ENCODE measurements at places on chromosomes 16 and 17. TPM values are rescaled to one million over a fixed set of nuclear protein-coding genes. Genes with fewer than 3 reads are reported as not detected.

The MYH2 gene
- total RNA-seq = not detected

The SALL1 gene
- total RNA-seq = 6.4 TPM

The KRTAP9-4 gene
- total RNA-seq = not detected

The NOD2 gene
- not detected for total RNA-seq

The MAF gene
- 7.9 TPM for total RNA-seq

The PITPNM3 gene
- 0.18 TPM for total RNA-seq

The SEPTIN1 gene
- not detected for total RNA-seq

The ABCC12 gene
- not detected for total RNA-seq

The MMP25 gene
- 0.87 TPM for total RNA-seq

The CACNG1 gene
- not detected for total RNA-seq

The NPIPA2 gene
- not detected for total RNA-seq

The FOXF1 gene
- total RNA-seq = 12.3 TPM

The RAPGEFL1 gene
- total RNA-seq = 0.23 TPM

DNA sequence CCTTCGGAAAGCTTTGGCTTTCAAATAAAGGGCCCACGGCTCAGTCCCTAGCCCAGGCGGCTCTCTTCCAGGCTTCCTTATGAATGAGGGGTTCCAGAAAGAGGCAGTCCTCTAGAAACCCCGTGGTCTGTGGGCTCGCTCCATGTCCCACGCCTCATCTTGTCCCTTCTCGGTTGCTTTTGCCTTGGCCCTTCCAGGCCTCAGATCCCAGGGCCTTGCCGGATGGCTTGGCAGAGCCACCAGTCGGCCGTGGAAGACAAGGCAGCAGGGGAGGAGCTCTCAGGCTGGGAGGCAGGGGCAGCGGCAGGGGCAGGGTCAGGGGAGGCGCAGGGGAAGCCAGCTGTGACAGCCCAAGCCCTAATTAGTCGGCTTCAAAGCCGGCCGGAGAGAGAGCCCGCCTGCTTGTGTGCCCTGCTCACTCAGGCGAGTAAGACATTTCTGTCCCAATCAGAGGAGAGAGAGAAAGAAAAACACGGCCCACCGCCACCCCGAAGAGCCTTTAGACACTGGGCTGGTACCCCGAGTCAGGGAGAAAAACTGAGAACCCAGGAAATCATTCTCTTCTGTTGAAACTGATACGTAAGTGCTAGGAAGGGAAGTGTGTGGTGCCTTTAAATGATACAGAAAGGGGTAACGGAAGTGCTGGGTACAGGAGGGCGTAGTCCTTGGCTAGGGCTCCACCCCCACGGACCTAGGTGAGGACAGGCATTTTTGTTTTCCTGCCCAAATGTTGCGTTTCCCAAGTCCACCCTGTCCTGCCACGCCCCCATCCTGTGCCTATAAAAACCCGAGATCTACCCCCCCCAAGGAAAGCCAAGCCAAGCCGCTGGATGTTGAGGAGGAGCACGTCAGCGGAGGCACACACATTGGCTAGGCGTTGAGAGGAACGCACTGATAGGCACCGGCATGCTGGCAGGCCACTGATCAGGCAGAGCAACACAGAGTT, 27.8 kb upstream of the MEIOC start:
- DNase-seq = no peak

GRCh38 chr16:48540222-48540900, 69.6 kb downstream of the N4BP1 start:
- no peak for DNase-seq

DNA sequence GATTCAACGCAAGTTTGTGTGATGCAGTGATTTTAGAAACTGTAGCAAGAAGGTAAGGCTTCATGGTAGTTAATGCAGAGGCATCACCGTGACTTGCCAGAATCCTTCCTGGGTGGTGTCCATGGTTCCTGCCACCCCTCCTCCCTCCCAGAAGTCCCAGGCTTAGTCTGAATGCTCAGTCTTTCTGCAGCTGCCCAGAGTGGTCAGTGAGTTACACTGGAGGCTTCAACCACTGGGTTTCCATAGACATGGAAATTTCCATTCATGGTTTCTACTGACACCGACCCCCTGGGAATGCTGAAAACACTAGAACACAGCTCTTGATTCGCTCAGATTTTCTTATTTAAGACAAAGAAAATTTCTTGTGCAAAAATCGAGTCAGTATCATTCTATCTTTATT, 159.4 kb upstream of the HSBP1 start:
- DNase-seq = no peak

DNA sequence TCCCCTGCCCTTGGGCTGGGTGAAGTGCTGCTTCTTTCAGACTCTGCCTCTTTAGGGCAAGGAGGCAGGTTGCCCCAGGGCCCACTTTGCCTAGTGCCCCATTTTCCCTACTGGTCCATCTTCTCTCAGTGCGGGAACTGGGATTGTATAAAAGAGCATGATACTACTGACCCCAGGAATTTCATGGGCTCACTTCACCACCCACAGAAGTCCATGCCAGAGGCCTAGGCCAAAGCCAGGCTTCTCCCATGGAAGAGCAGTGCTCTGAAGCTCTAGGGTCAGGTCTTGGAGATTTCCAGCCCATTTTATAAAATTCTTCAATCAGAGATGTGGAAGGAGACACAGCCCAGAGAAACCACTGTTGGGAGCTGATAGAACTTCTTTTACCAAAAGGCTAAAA, 5.7 kb downstream of the CACNG1 start:
- DNase-seq = no peak

- no peak for DNase-seq
Observed at GRCh38 chr16:88391144-88391850, 8.5 kb downstream of the ZNF469 start.

DNA sequence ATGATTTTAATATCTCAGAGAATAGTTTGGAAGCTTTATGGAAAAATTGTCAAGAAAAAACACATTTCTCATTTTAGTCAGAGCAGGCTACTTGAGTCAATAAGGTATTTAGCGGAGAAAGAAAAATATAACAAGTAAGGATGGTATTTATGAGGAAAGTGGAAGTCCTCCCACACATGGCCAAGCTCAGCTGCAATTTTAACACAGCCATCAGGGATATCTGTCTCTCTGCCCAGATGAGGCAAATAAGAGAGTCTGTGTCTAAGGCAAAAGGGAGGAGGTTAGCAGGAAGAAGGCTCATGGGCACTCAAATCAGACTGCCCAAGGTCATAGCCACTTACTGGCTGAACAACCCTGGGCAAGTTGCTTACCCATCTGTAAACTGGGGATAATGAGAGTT, 5.2 kb upstream of the CMTM2 start:
- DNase-seq = no peak

- DNase-seq = no peak
Observed at GRCh38 chr17:82346342-82347300, 12.4 kb upstream of the TEX19 start.

GRCh38 chr17:77489893-77490255, 349.1 kb downstream of the SEC14L1 start:
- no peak for DNase-seq

DNA sequence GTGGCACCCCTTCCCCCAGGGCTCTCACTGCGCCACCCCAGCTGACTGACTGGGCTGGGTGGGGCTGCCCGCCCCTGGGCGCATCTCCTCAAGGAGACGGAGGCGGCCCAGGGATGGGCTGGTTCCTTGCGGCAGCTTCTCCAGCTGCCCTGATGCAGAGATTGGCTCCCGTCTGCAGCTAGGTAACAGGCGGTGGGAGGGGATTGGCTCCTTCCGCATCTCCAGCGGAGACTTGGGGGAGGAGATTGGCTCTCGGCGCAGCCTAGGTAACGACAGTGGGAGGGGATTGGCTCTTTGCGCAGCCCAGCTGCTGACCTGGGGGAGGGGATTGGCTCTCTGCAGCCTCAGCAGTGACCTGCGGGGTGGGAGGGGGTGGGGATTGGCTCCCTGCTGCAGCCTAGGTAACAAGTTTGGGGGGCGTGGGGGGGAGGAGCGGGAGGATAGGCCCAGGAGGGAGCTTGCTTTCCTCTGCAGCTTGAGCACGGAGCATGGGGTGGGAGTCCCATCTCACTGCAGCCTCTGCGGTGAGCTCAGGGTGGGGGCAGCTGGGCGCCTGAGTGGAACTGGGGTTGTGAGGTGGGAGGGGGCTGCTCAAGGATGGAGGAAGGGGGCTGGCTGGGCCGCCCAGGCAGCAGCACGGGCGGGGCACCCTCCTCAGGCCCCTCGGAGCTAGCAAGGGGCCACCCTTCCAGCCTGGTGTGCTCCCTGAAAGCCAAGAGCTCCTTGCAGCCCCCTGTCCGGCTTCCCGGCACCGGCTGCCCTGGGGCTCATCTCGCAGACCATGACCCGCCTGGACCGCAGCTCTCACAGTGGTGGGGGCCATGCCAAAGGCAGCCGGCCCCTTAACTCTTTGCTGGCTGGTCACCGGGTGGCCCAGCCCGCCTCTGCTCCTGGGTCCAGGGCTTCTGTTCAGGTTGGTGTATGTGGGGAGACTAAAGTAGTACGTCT, 6.4 kb downstream of the NFE2L1 start:
- no peak for DNase-seq

- no peak for DNase-seq
Observed at GRCh38 chr17:62781831-62782251, 26.3 kb downstream of the MARCHF10 start.

DNA sequence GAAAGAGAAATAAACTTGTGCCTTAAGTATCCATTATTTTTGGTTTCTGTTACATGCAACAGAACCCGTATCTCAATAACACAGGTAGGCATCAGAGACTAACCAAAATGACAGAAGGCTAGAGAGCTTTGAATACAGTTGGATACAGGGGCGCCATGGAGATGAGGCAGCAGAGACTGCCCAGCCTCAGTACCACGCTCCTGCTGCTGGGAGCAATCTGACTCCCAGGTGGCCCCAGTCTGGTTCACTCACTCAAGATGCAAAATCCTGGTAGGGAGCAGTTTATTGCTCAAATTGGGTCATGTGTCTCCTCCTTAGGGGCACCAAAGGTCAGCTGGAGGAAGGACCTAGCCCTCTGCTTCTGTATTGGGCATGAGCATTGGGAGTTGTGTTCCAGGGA, 218.9 kb downstream of the USP22 start:
- no peak for DNase-seq

DNA sequence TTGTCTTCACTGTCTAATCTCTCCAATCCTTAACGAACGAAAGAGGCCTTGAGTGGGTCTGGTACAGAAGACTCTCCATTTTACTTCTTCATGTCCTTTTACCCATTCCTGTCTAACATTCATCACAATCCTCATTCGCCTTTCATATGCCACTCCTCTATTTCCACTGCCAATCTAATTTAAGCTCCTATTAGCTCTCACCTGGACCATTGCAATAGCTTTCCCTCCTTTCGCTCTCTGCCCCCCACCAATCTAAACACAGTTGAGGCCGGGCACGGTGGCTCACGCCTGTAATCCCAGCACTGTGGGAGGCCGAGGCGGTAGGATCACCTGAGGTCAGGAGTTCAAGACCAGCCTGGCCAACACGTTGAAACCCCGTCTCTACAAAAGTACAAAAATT, 6.3 kb upstream of the SLFN14 start:
- no peak for DNase-seq

DNA sequence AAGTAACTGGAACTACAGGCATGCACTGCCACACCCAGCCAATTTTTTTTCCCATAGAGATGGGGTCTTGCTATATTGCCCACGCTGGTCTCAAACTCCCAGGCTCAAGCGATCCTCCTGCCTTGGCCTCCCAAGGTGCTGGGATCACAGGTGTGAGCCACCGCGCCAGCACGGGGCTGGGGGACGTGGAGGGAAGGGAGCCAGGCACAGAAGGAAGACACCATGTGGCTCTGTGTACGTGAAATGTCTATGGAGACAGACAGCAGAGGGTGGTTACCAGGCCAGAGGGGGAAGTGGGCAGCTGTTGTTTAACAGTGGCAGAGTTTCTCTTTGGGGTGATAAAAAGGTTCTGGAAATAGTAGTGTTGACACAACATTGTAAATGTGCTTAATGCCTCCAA, 4.6 kb upstream of the PIEZO1 start:
- DNase-seq = no peak

- no peak for DNase-seq
Observed at GRCh38 chr16:88903267-88903666, 36.8 kb upstream of the PABPN1L start.

- DNase-seq = no peak
Observed at GRCh38 chr17:954431-955164, 25.0 kb downstream of the NXN start.

- DNase-seq = no peak
Observed at GRCh38 chr17:77681861-77682260, 276.6 kb upstream of the TNRC6C start.

GRCh38 chr16:24440306-24440705, 99.1 kb upstream of the RBBP6 start:
- DNase-seq = peak; percentile 6

- no peak for DNase-seq
Observed at GRCh38 chr17:46167826-46168569, 25.2 kb downstream of the KANSL1 start.

- DNase-seq = no peak
Observed at GRCh38 chr17:83026311-83026811, 53.0 kb upstream of the METRNL start.

DNA sequence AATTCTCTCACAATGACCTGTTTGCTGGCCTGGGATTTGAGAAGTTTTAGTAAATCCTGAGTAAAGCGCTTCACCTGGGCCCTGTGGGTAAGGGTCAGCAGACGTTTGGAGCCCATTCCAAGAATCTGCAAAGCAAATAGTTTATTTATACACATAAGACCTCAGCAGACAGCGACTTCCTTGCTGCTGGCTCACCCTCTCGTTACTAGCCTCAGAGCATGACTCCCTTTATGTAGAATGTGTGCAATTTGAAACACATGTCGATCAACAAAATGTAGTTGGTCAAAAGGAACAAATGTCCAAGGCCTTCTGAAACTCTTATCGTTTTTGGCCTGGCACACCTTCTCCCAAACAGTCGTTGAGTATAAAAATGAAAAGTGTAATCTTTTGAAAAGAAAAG, 31.3 kb downstream of the MARF1 start:
- DNase-seq = no peak

GRCh38 chr16:59964232-59964924, 1230.3 kb upstream of the GOT2 start:
- peak; percentile 6 for DNase-seq

GRCh38 chr17:61485067-61485775, 33.0 kb downstream of the TBX4 start:
- no peak for DNase-seq

- no peak for DNase-seq
Observed at GRCh38 chr17:66143657-66144282, 48.2 kb downstream of the CEP112 start.

- DNase-seq = no peak
Observed at GRCh38 chr17:16255481-16255921, 38.5 kb downstream of the PIGL start.
